ENCODE measurements at places on chromosomes 5 and 9.

DNA sequence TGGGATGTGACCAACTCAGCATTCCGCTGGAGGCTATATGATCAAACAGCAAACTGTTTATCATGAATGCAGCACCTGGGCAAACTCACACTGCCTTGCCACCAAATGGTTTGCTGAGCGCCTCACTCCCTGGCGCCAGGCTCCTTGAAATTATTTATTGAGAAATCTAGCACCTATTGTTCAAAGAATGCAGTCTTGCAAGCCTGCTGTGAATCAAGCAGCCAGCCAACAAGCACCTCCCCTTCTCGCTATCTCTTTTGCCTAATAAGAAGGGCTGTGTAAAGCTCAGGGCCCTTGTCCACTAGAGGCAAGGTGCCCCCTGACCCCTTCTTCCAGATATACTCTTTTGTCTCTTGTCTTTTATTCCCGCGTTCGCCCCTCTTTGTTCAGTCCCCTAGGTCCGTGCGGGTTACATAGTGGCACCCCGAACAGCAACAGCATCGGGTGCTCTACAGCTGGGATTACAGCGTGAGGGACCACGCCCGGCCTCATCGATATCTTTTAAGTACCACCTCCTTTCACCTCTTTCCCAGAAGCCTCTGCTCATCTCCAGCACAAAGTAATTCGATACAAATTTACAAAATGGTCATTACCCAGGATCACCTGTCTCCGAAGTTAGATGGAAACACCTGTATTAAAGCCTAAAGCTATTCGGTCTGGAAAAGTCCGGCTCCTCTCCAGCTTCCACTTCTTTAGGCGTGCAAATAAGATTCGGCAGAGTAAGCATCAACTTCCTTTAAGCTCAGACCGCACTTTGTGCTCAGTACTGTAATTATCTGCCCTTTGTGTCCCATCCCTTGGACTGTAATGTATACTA, 896 bp downstream of the RIGI start:
- no peak for DNase-seq

GRCh38 chr9:4489562-4489918, 728 bp upstream of the SLC1A1 start:
- DNase-seq: no peak

- no peak for DNase-seq
These were observed 400.0 kb downstream of the ARRDC3 start for GRCh38 chr5:90983148-90983547.

DNA sequence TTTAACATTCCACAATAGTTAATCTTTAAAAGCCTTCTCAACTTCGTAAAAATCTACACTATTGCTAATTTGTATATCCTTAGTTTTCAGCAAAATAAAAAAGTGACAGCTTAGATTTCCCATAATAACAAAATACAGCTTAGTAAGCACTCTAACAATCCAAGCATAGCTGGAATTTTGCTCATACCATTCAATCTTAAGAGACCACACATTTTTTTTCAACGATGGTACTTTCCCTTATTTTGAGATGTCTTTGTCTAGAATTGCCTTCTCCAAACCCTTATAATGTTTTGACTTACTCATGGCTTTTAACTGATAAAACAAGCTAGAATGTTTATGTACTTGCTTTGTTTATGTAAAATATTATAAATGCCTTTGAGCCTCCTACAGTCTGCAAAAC, 65.6 kb downstream of the HOMER1 start:
- DNase-seq: no peak

GRCh38 chr9:119761812-119762211, 392.6 kb upstream of the BRINP1 start:
- DNase-seq: no peak

DNA sequence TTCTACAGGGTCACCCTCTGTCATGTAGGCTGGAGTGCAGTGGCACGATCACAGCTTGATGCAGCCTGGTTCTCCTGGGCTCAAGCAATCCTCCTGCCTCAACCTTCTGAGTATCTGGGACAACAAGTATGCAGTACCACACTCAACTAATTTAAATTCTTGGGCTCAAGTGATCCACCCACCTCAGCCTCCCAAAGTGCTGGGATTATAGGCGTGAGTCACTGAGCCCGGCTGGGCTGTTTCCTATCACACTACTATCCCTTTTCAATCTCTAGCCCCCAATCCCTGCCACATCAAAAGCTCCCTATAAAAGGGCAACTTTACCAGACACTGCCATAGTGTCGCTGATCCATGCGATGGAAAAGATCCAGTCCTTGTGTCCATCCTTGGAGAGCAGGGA, 20.4 kb downstream of the DCAF12 start:
- no peak for DNase-seq

DNA sequence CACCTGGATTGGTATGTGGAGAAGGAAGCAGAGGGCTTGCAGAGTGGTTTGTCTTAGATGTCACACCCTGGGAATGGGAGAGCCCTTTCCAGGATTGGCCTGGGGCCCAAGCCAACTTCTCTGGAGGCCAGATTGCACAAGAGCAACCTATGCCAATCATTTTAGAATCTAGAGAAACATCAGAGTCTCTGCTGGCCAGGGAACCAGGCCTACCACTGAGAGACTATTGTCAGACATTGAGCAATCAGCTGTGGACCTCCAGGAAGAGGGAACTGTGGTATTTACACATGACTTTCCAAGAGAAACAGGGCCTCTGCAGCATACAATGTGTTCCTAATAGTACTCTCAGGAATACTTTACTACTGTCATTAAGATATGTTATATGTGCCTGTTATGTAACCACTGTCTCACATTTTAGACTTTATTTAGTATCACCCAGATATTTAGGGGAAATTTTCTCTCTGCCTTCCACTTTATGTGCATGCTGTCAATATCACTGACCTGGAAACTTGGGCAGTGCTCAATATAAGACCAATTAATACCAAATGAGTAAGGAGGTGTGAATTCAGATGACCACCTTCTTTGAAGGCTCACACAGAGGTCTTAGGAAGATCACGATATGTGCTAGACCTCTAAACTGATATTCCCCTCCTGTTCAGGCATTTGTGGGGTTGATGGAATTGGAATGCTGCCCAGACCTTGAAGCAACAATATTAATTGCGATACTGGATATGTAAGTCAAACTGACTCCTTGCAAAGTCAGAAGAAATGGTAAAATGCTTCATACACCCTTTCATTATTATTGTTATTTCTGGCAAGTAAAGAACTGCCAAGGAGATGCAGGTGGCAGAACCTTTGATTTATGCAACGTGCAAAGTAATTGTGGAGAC, 20.5 kb upstream of the CCL28 start:
- no peak for DNase-seq

GRCh38 chr5:38755181-38755580, 90.6 kb upstream of the OSMR start:
- no peak for DNase-seq

DNA sequence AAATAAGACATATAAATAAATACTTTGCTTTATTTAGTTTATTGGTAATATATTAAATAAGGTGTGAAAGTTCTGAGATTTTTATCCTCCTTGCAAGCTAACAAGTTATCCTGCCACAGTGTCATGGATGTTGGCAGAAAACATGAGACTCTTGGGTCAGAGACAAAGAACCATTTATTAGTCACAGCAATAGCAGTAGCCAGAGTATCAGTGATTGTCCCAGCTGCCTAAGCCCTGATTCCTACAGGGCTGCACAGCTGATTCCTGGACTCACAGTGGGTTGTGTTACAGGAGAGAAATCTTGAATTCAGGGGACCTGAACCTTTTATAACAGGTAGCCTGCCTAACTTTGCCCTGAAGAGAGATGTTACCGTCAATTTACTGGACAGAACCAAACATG, 304.5 kb upstream of the ZNF608 start:
- no peak for DNase-seq

GRCh38 chr9:20032413-20033006, 243.7 kb upstream of the SLC24A2 start:
- DNase-seq: no peak

DNA sequence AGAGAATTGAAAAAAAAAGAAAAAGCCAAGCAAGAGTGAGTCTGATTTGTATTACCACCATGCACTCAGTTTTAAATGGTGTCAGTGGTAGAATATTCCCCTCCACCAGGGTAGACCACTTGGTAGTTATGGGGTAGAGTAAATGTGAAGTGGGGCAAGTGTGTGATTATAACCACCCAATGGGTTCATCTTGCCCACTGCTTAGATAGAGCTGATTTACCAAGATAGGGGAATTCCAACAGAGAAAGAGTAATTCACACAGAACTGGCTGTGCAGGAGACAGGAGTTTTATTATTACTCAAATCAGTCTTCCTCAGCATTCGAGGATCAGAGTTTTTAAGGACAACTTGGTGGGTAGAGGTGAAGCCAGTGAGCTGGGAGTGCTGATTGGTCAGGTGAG, 113.3 kb upstream of the RAI14 start:
- DNase-seq: no peak

DNA sequence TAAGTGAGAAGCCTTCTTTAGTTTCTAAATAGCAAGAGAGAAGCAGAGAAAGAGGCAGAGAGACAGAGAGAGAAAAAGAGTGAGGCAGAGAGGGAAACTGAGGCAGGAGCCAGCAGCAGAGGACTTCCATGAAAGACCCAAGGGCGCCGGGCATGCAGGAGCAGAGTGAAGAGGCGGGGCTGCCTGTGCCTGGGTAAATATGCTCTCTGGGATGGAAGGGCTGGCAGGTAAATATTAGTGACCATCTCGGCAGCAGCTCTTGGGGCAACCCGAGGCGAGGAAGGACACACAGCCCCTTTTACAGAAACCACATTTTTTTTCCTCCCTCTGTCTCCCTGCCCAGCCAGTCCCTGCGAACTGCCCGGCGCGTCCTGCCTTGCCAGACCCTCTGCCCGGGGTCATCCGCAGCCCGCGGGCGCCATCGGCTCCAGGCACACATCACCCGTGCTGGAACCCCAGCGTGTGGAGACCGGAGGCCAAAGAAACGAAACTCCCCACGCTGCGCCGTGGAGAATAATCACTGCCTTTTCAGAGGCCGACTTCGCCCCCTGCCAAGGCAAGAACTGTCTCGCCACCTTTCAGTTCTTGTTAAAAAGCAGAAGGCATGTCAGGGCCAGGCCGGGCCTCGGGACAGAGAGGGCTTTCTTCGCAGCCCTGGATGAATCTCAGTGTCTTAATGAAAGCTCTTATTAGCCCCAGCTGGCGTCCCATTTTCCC, 61.3 kb downstream of the BOD1 start:
- no peak for DNase-seq

DNA sequence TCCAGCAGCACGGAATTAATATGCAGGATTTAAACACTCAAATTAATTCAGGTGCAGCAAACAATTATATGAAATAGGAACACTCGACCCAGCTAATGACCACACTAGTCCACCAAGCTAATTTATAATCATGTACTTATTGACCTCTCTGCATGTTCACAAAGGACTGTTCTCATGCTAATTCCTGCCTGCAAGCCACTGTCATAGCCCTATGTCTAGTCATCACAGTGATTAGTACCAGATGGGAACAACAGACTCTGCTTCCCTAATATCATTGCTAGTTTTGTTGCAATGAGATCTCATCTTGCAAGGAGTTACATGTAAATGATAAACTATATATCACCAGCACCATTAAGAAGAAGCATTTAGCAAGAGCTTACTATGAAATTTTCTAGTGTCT, 553.0 kb upstream of the GRAMD2B start:
- no peak for DNase-seq

All from NCI-H2081 treated with DMSO at 0.1 percent for 48 hours (cell line).